ENCODE measurements at places on chromosomes 12 and 14.

DNA sequence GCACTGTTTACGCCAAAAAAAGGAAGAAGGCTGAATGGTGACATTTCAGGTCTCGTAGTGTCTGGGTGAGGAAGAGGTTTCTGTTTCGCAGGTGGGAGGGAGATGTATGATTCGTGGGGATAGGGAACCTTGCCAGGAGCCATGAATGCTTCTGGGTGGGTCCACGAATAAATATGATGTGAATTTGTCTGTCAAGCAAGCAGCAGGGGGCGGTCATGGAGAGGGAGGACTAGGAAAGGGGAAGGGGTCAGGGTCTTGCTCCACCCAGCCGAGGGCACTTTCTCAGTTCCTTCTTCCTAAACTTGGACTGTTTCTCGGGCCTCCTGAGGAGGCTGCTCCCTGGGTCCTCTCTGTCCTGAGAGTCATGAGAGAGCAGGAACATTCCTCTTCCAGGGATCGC is 72.5 kb downstream of the LGMN start:
- DNase-seq, result no peak

- DNase-seq, result peak; percentile 85
Measured at GRCh38 chr12:5745251-5745888, 199.7 kb downstream of the ANO2 start.

DNA sequence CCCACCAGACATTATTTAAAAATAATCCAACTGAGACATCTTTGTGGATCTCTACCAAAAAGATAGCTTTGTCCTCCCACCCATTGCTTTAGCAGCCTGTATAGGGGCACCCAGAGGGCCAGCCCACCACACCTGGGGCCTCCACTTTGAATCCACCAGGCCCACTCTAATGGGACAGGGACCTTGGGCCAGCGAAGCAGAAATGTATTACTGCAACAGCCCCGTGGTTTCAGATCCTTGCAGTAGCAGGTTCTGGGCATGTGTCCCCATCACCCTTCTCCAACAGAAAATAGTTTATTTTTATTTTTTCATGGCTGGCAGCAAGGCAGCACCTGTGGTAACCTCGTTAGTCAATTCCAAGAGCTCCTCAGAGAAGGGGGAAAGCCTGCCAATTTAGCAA is 218.4 kb downstream of the ZFP36L1 start:
- DNase-seq, result no peak

- DNase-seq, result no peak
Measured at GRCh38 chr12:115322275-115322674, 638.3 kb upstream of the TBX3 start.

- DNase-seq, result no peak
Measured at GRCh38 chr12:11633968-11634367, 15.5 kb upstream of the ETV6 start.

DNA sequence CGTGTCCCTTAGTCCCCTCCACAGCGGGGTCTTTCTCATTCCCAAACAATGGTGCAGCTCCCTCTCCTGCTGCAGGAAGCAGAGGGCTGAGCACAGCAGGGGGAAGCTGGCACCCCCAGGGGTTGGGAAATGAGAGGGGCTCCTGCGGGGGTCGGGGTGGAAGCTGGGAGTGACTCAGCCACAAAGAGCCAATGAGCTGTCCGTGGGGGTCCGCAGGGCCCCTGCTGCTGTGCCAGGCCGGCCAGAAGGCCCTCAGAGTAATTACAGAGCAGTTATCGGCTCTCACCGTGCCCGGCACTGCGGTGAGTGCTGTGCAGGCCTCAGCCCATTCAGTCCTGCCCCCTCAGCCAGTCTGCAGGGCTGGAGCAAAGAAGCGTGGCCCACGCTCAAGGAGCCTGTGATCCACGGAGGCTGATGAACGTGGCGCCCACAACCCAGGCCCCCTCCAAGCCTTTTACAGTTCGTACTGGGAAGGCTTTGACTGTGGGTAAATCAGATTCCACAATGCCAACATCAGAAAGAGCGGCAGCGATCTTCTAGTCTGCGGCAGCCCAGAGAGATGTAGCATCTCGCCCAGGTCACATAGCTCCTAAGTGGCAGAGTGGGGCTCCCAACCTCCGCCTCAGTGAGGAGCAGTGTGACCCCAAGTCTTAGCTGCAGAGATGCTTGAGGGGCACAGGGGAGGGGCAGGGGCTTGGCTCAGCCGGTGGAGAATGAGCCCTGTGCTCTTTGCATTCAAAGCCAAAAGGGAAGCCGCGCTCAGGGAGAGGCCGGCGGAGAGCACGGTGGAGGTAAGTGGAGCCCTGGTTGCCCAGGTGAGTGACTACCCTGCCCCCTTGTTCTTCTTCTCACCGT is 43.4 kb downstream of the SLC6A12 start:
- no peak for DNase-seq

GRCh38 chr12:71282925-71283324 is 125.1 kb upstream of the TSPAN8 start:
- DNase-seq, result no peak

- no peak for DNase-seq
Measured at GRCh38 chr12:110344657-110345056, 58.9 kb downstream of the ANAPC7 start.

DNA sequence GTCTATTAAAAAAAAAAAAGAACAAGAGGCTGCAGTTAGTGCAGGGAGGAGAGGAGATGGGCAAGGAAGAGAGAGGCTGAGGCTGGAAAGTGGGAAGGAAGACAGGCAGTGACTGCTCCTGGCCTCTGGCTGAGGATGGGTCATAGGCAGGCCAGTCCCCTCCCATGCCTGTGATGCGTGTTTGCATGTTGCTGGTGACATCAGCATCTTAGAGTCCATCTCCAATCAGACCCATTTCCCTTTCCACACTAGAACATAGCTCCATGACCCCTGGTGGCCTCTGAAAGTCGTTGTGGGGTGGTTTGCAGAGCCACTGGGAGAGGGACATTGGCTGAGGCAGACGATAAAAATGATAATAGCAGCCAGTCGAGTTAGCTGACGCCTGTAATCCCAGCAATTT is 132.9 kb downstream of the PTPN11 start:
- no peak for DNase-seq

DNA sequence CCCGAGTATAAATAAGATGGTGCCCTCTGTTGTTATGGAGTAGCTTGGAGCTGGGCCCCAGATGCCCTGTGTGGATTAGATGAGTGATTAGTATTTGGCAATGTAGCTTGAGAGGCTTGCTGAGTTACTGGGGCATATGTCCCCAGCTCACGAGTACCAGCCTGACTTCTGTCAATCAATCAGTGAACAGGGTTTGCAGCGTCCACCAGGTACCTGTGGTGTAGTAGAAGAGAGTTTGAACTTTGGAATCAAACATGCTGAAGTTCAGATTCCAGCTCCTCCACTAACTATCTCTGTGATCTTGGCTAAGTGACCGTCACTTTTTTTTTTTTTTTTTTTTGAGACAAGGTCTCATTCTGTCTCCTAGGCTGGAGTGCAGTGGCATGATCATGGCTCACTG is 11.6 kb upstream of the TCL1B start:
- no peak for DNase-seq

GRCh38 chr14:55884819-55885218 is 233.4 kb upstream of the PELI2 start:
- DNase-seq, result peak; percentile 56

DNA sequence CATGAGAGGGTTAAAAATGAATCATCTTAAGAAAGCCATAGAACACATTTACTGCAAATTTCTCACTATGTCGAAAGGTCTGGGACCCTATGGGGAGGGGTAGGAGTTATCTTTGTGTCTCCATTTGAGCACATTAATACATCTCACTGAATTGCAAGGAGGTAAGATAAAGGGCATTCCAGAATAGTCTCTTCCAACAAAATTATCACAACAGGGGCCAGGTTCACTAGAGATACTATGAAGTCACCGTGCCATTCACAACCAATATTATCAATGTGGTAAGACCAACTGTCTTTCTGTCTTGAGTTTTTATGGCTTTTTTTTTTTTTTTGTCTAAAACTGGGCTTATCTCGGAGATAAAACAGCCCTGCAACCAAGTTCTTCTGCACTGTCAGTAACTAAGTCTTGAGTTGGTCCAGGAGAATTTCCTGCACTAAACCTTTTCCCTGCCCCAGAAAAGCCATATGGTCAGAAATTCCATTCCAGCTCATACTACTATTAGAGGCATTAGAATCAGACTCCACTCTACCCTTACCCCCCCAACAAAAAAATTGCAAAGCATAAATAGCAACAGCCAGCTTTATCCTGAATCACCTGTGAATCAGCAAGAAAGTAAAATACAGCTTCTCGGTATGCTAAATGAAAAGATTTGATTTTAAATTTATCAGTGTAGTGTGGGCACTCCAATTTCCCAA is 79.7 kb downstream of the PTPRR start:
- no peak for DNase-seq

DNA sequence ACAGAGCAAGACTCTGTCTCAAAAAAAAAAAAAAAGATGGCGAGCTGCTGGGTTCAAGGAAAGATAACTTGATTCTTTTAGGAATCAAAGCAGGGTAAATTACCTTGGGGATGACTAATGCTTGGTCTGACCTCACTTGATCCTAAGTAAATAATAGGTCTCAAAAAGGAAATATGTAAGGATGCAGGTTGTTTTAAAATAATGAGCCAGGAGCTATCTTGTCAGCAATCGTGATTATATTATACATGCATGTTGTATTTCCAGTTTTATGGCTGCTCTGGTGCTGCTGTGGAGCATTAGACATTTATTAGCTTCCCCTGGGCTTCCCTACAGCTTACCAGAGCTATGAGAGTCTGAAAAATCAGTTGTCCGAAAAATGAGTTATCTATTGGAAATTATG is 2.6 kb downstream of the EIF2B2 start:
- no peak for DNase-seq

GRCh38 chr12:26906704-26907103 is 31.1 kb downstream of the INTS13 start:
- DNase-seq, result peak; percentile 39

Measured in D341Med (cell line).